ENCODE measurements at places on chromosomes 5 and 9. TPM values are rescaled to one million over a fixed set of nuclear protein-coding genes. Genes with fewer than 3 reads are reported as not detected.
A peak's percentile ranks its signal among the peaks of the same experiment; 100 is the strongest.

DNA sequence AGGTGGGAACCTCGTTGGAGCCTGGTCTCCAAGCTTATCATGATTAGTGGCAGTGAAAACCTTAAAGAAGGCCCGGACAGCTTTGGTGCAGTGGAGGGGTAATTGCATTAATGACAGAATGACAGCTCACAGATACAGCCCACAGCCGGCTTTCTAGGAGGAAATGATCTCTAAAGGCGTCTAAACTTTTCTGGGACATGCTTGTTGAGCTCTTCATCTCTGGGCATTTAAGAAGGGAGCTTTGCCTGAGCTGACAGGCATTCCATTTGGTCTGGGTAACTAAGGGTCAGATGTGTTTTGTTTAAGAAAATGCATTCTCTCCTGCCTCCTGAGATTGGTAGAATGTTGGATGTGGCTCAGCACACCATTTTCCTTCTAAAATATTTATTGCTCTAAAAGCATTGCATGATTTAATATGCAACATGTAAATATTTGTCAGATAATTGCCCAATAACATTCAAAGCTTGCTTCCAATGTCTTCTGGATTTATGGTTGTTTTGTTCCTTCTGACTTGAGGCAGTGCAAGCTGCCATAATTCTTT is 4.0 kb downstream of the ANKRD33B start:
- DNase-seq = peak; percentile 80

DNA sequence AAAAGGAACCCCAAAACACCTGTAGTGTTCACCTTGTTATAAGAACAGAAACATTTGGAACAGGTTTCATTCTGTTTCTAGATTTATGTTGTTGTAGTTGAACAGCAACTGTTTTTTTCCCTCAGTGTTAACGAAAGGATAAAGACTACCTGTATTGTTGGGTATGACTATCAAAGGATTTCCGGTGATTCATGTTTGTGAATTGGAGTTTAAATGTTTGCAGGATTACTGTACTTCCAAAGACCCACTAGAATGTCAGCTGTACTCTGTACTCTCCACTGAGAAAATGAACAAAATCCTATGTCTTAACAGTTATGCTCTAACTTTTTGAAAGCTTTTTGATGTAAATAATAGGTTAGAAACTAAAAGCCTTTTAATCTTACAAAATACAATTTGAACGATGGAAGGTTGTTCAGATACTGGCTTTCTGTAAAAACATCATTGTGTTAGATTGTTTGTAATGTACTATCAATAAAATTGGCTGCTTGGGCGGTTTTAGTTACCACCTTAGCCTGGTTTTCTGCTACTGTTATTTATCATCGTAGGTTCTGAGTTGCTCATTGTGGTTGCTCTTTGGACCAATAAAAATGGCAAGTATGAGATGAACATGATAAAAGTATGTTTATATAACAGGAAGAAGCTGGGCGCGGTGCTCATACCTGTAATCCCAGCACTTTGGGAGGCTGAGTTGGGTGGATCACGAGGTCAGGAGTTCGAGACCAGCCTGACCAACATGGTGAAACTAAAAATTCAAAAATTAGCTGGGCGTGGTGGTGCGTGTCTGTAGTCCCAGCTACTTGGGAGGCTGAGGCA is 44.1 kb downstream of the DCP2 start:
- DNase-seq = no peak

GRCh38 chr9:78831726-78832125 is 534.8 kb downstream of the PSAT1 start:
- no peak for DNase-seq

GRCh38 chr5:16867577-16867953 is 68.5 kb downstream of the MYO10 start:
- DNase-seq = no peak

DNA sequence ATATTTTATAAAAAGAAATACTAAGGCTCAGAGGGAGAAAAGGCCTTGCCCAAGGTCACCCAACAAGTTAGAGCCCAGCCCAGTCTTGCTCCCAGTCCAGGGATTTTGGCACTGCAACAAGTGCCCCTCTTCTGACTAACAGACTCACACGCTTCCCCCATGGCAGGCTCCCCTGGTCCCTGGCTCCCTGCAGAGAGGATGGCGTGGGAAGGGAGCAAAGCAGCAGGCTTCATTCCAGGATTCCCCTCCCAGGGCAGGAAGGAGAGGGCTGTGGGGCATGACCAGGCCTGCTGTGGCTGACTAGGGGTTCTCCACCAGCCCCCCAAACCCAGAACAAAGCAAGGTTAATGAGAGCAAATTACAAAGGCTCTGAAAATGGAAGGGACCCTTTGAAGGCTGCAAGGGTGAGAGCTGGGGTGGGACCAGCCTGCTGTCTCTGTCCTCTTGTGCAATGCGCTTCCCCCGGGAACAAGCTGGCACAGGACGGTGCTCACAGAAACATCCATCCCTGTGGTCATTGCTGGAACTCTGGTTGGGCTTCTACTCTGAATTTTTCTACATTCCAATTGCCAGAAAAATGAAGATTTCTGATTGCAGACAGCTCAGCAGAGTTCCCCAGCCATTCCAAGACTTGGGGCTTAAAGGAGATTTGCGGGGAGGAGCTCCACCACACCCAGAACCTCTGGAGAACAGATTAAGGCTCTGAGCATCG is 37.1 kb upstream of the FAT2 start:
- no peak for DNase-seq

Gene SLC1A3
- total RNA-seq = 61.1 TPM

DNA sequence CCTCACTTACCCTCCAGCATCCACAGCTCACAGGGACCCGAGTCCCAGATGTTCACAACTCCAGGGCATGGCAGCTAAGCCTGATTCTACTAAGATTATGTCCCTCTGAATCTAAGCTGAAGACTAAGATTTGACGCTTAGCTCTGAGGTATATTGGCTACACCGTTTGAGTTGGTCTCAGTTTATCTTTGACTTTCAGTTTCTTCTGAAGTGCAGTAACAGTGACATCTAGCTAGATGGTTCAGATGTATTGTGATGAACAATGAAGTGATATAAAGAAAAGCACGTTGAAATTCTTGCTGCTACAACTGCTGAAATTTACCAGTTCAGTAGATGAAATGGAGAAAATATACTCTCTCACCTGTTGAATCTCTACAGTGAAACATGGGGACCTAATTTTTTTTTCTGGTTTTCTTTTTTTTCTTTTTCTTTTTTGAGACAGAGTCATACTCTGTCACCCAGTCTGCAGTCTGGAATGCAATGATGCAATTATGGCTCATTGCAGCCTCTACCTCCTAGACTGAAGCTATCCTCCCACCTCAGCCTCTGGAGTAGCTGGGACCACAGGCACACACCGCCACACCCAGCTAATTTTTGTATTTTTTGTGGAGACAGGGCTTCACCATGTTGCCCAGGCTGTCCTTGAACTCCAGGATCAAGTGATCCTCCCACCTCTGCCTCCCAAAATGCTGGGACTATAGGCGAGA is 15.7 kb downstream of the RFK start:
- DNase-seq = no peak

- DNase-seq = no peak
These were observed 25.7 kb upstream of the PPP3R2 start for GRCh38 chr9:101620452-101620851.

GRCh38 chr5:87097664-87098063 is 170.0 kb upstream of the RASA1 start:
- DNase-seq = no peak

- DNase-seq = no peak
These were observed 131.5 kb downstream of the FSTL4 start for GRCh38 chr5:133480866-133481265.

- no peak for DNase-seq
These were observed 12.4 kb downstream of the CBY3 start for GRCh38 chr5:179668391-179668790.

Gene NR2F1
- 4.8 TPM for total RNA-seq

DNA sequence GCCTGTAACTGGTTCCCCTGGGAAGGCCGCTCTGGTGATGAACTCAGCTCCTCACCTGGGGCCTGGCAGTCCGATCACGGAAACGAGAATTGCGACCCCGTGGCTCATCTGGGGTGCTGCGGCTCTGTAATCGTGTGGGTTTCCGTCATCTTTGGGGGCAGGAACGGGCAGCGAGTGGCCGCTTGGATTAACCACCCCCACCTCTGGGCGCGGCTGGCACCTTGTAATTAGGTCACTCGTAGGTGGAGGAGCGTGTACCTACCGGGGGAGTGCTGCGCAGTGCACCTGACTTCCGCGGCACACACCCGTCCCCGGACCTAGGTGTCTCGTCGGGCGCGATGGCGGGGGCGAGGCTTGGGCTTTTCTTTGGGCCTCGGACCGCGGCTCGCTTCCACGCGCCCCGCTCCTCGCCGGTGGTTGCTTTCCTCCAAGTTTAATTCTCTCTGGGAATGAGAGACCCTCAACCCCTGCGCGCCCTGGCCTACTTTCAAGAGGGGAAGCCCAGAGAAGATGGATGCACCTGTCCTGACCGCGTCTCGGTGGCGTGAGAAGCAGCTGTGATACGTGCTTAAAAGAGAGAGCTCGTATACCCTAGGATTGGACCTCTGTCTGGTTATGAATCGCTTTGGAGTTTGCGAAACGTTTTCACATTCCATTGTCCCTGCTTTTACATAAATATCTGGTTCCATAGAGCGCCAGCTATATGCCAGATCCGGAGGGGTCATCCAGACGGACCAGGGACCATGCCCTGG is 744 bp upstream of the PPP2CA start:
- DNase-seq = no peak

Gene TEX48
- not detected for total RNA-seq

Gene PCDHA4
- total RNA-seq = 0.30 TPM

GRCh38 chr5:131417240-131417869 is 153.5 kb downstream of the CDC42SE2 start:
- DNase-seq = peak; percentile 21

Data from skin of body (tissue), 3 donors.